ENCODE measurements at places on chromosomes 5 and 9.

DNA sequence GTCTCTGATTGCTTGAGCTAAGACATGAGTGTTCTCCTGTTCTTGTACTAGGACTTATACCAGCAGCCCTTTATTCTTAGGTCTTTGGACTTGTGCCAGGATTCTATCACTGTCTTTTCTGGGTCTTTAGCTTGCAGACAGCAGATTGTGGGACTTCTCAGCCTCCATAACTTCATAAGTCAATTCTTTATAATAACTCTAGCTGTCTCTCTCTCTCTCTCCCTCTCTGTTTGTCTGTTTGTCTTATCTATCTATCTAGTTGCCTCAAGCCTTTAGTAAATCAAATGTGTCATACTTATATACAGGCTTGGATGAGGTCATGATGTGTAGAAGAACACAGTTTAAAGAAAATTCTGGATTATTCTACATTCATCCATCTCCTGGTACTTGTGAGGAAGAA, 11.5 kb upstream of the ANKRD55 start:
- DNase-seq = no peak

GRCh38 chr5:56152437-56152836, 80.7 kb downstream of the ANKRD55 start:
- DNase-seq = no peak

- no peak for DNase-seq
These were observed 238.1 kb downstream of the FBXL7 start for GRCh38 chr5:15737871-15738664.

- no peak for DNase-seq
These were observed 7.6 kb downstream of the C9orf72 start for GRCh38 chr9:27565696-27566095.

GRCh38 chr5:150589862-150590601, 50.4 kb upstream of the SYNPO start:
- no peak for DNase-seq

- no peak for DNase-seq
These were observed 64.2 kb upstream of the SLC12A2 start for GRCh38 chr5:128019391-128019790.

DNA sequence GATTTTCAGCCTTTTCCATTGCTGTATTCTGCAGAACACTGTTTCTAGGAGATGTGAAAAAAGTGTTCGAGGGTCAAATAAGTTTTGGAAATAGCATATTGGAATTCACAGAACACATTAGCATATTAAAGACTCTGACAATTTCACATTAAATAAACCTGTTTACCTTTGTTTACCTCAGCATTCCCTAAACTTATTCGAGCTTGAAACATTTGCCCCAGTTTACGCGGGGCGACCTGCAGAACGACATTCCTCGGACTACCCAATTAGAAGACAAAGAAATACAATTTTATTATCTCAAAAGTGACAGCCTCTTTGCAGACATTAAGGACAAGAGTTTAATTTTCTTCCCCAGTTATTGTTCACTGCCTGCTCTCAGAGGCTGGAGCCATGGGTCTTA, 110.3 kb upstream of the NFIB start:
- DNase-seq = no peak

All from activated CD4-positive, CD25-positive, alpha-beta regulatory T cell (primary cell).